ENCODE measurements at places on chromosomes 6 and 20. TPM values are rescaled to one million over a fixed set of nuclear protein-coding genes. Genes with fewer than 3 reads are reported as not detected.

Gene ZDHHC14
- total RNA-seq: 6.0 TPM

Gene ULBP1
- 9.6 TPM for total RNA-seq

Gene PTCRA
- total RNA-seq: not detected

Gene MUCL3
- not detected for total RNA-seq

Gene NKX2-2
- total RNA-seq: not detected
